ENCODE measurements at places on chromosomes 6 and 20. TPM values are rescaled to one million over a fixed set of nuclear protein-coding genes. Genes with fewer than 3 reads are reported as not detected.

GRCh38 chr20:37220731-37221130 is 40.9 kb downstream of the GHRH start:
- DNase-seq: no peak

- no peak for DNase-seq
Observed at GRCh38 chr20:10510216-10510615, 75.1 kb downstream of the SLX4IP start.

GRCh38 chr6:21468461-21468860 is 125.1 kb upstream of the SOX4 start:
- DNase-seq: no peak

- no peak for DNase-seq
Observed at GRCh38 chr6:107128577-107128976, 13.3 kb upstream of the BEND3 start.

- peak; percentile 64 for DNase-seq
Observed at GRCh38 chr6:136751522-136751956, 40.7 kb downstream of the MAP3K5 start.

- no peak for DNase-seq
Observed at GRCh38 chr6:29559524-29560287, at the start of gene UBD. TSS of gene UBD (minus strand) at chr6:29559732. CDS start at chr6:29559701, 31 bp downstream.

DNA sequence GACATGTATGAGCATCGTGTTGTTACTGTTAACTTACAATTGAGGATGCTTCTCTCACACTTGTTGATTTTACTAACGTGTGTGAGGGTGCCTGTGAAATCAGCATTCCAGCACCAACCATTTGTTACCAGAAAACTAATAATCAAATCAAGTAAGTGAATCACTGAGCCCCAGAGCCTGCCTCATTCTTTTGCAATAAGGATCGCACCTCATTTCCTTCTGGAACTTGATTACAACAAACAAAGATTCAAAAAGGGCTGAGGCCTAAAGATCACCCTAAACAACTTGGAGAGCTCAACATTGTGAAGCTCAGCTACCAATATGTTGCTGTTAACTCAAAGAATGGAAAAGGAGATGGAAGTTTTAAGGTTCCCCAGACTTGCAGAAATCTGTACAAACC is 274.7 kb downstream of the TFAP2A start:
- no peak for DNase-seq

DNA sequence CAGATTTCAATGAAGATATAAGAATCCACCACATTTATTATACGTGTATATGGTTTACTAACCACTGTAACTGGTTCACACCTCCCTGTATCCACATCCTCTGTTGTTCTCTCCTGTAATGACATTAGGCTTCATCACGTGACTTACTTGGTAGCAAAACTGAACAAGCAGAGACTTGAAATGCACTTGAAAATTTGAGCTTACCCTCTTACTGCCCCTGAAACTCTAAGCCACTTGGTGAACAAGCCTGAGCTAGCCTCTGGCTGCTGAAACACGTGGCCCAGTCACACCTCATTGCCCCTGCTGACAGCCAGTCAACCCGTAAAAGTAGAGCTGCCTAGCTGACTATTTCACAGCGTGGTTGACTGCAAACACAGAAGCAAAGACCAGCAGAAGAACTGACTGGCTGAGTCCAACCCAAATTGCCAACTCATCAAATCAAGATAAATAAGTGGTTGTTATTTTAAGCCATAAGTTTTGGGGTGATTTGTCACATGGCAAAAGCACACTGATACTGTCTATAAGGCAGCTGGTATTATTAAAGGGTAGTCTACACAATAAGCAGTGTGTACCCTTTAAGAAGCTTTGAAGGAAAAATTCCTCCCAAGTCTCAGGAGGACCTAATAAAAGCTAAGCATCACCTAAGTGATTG is 109.0 kb downstream of the RALGAPA2 start:
- DNase-seq: no peak

- DNase-seq: no peak
Observed at GRCh38 chr6:98116455-98116854, 717.9 kb upstream of the POU3F2 start.

DNA sequence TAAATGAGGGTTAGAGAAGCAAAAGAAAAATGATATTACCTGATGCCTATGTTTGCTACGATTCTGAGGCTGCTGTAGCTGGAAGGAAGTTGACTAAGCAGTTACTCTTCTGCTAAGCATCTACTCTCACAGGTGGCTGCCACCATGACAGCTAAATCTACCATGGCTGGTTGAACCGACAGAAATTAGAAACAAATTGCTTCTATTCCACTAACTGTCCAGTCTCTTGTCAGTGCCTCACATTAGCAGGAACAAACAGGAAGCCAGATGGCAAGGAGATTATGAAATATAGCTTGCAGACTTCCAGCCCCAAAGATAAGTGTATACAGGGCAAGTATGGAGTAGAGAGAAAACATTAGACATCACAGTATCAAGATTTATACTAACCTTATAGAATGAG is 59.4 kb upstream of the TMEM200A start:
- DNase-seq: no peak

DNA sequence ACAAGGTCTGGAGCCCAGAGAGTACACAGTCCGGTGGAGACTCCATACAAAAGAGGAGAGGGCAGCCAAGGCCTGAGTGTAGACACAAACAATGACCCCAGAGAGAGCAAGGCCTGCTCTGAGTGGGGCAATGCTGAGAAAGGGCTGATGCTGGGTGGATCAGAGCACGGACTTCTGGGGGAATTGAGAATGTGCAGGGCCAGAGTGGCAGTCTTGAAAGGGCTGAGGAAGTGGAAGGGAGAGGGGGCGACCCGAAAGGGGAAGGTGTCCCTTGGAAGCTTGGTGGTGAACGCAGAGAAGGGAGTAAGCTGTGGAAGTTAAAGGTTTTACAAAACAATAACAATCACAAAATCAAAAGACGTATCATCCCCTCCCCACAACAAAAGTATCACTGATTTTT is 12.0 kb upstream of the GRM4 start:
- no peak for DNase-seq

DNA sequence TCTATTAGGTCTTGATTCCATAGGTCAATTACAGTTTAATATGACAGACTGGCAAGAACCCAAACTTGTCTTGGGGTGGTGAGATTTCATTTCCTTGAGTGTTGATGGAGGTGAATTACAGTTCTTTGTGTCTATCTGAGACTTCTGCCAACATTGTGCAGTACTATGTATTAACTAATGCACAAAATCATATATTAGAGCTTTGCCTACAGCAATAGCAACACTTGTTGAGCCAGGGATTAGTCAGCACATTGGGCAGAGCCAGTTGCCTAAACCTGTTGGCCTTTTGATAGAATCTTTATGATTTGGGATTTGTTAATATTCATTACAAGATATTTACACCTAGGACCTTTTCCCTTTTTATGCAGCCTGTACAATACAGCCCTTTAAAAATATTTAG is 135.3 kb upstream of the CENPW start:
- no peak for DNase-seq

DNA sequence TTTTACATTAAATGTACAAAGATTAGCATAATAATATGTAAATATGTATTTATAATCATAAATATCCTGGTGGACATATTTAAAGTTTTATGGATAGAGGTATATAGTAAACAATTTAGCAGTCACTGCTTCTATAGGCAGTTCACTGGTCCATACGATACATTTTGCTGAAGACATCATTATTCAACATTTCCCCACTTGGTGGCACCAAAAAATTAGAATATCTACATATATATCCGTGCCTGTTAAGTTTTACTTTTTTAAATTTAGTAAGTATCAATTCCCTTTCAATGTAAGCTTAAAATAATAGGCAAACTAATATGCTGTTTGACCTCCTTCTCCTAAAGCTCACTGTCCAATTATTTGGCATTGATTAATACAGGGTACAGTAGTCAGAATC is 64.2 kb downstream of the LMBRD1 start:
- DNase-seq: no peak

DNA sequence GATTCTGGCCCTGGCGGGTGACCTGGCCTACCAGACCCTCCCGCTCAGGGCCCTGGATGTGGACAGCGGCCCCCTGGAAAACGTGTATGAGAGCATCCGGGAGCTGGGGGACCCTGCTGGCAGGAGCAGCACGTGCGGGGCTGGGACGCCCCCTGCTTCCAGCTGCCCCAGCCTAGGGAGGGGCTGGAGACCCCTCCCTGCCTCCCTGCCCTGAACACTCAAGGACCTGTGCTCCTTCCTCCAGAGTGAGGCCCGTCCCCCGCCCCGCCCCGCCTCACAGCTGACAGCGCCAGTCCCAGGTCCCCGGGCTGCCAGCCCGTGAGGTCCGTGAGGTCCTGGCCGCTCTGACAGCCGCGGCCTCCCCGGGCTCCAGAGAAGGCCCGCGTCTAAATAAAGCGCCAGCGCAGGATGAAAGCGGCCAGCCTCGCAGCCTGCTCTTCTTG is 868 bp upstream of the SLC2A4RG start:
- peak; percentile 88 for DNase-seq

DNA sequence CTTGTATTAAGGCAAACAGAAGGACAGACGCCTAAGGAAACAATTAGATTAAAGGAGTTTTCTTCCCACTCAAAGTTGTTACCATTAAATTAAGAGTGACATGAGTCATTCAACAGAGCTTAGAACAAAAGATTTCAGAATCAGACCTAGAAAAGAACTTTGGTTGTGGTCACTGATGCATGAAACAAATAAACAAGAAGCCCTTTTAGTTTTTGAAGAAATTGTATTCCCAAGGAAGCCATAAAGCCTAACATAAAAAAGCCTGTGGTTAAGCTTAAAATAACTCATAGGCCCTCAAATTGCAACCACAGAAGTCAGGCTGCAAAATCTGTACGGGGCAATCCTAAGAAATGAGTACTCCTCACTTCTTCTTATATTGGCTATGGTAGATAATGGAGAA is 17.9 kb upstream of the TRIM26 start:
- no peak for DNase-seq

- no peak for DNase-seq
Observed at GRCh38 chr20:40451552-40451951, 237.5 kb downstream of the MAFB start.

GRCh38 chr6:44047801-44048200 is 79.5 kb downstream of the MRPL14 start:
- DNase-seq: no peak

DNA sequence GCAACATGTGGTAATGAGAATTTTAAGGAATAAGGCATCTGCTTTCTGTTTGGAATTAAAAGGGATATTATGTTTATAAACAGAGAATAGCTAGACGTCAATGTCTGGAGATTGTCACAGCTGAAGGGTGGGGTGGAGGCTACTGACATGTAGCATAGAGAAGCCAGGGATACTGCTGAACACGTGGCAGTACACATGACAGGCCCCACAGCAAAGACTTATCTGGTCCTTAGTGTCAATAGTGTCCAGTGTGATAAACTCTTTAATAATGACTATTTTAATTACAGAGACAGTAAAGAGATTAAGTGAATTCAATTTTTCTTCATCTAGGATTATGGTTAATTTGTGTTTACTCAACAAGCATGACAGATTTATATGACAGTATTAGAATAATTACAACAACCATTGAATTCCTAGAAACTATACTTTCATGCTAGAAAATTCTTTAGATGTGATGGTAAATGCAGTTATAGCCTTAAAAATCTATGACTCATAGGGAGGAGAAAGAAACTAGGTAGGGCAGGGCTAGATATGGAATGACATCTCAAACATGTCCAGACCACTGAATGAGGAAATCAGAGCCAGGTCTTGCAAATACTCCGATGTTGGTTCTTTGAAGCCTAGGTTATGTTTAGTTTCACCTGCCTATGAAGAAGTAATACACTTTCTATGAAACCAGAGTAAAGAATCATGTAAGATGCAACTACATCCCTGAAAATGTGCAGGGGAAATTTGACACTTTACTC is 399.5 kb downstream of the PHF3 start:
- no peak for DNase-seq

DNA sequence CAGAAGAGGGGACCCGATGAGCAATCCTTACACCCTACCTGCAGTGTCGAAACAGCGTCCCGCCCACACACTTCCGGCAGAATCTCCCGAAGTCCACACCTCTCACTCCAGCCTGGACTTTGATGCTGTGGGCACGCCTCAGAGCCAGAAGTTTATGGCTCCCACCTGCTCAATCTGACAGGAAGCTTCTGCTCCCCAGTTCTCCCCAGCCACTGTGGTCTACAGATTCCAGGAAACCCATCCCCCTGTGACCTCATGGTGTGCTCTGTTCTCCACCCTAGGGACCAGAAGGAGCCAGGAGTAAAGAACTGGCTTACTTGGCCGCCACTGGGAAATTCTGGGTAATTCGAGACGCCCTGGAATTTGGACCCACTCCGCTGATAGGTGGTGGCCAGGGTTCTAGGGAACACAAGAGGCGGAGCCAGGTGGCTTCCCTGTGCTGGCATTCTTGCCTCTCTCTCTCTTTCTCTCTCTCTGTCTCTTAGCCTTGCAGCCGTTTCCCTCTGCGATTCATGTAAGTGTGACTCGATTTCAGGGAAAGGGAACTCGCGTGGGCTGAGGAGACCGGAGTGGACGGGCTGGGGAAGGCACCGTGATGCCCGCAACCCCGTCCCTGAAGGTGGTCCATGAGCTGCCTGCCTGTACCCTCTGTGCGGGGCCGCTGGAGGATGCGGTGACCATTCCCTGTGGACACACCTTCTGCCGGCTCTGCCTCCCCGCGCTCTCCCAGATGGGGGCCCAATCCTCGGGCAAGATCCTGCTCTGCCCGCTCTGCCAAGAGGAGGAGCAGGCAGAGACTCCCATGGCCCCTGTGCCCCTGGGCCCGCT is at the start of gene TRIM15:
TRIM15 (plus strand) TSS at position 457 of the 828 bp plus-strand sequence; CDS start at position 596, 139 bp downstream.
- peak; percentile 94 for DNase-seq

- peak; percentile 56 for DNase-seq
Observed at GRCh38 chr6:7727946-7728854, 2.3 kb downstream of the BMP6 start.

DNA sequence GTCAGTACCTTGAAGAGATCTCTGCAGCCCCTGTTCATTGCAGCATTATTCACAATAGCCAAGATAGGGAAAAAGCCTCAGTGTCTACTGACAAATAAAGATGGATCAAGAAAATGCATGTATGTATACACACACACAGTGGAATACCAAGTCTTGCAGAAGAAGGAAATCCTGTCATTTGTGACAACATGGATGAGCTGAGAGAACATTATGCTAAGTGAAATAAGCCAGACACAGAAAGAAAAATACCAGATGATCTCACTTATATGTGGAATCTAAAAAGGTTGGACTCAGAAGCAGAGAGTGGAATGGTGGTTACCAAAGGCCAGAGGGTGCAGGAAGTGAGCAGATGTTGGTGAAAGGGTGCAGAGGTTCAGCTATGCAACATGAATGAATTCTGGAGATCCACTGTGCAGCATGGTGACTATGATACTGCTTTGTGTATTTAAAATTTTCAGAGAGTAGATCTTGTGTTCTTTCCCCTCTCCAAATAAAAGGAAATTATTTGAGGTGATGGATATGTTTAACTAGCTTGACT is 11.0 kb upstream of the SLC22A1 start:
- DNase-seq: no peak

Gene TGM3
- total RNA-seq: 0.09 TPM

Gene SYCP2L
- total RNA-seq: 0.57 TPM

Gene NMBR
- total RNA-seq: not detected

Gene C6orf120
- 25.3 TPM for total RNA-seq

Gene TNXB
- 36.9 TPM for total RNA-seq

Gene COL12A1
- total RNA-seq: 15.7 TPM

Gene ARMC2
- 5.5 TPM for total RNA-seq

Gene GLP1R
- total RNA-seq: 0.14 TPM

Gene TUBB1
- total RNA-seq: not detected

Gene SH3BGRL2
- total RNA-seq: 63.2 TPM

Gene TMEM200A
- total RNA-seq: 8.6 TPM

Gene ASIP
- not detected for total RNA-seq

Gene SMLR1
- not detected for total RNA-seq

Gene HFE
- total RNA-seq: 12.0 TPM

Gene JAG1
- 87.1 TPM for total RNA-seq
